ENCODE measurements at places on chromosomes 6 and 20.
A peak's percentile ranks its signal among the peaks of the same experiment; 100 is the strongest.

- no peak for DNase-seq
Measured at GRCh38 chr6:1525364-1526038, 84.2 kb upstream of the FOXC1 start.

GRCh38 chr6:215335-216034 lies 76.8 kb upstream of the DUSP22 start:
- DNase-seq, result peak; percentile 77

GRCh38 chr6:150491811-150492172 lies 107.9 kb upstream of the PLEKHG1 start:
- no peak for DNase-seq

GRCh38 chr6:126682440-126682839 lies 342.5 kb downstream of the CENPW start:
- no peak for DNase-seq

- DNase-seq, result no peak
Measured at GRCh38 chr6:111342913-111343312, 140.1 kb downstream of the REV3L start.

DNA sequence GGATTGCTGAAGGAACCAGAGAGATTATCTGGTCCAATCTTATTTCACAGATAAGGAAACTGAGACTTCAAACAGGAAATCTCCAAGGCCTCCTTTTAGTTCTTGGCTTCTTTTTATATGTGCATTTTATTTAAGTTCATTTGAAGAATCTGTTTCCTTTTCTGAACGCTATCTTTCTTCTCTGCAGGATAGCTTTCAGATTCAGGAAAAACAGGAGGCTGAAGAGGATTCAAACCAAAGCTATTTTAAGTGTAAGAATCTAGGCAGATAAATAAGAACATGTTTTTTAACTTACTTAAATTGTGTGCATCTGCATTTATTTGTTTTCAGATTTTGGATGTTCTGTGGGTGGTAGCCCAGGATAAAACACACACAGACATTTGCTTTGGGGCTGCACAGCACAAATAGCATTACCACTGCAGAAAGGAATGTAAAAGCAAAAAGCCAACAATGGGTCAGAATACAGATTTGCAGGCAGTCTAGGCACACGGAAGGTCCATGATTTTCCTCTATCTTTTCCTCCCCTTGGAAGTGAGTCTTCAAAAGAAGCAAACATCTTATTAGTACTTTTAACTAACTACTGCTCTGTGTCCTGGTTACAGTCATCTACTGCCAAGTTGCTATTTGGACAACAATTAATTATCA lies 188.8 kb upstream of the TBX18 start:
- DNase-seq, result no peak

DNA sequence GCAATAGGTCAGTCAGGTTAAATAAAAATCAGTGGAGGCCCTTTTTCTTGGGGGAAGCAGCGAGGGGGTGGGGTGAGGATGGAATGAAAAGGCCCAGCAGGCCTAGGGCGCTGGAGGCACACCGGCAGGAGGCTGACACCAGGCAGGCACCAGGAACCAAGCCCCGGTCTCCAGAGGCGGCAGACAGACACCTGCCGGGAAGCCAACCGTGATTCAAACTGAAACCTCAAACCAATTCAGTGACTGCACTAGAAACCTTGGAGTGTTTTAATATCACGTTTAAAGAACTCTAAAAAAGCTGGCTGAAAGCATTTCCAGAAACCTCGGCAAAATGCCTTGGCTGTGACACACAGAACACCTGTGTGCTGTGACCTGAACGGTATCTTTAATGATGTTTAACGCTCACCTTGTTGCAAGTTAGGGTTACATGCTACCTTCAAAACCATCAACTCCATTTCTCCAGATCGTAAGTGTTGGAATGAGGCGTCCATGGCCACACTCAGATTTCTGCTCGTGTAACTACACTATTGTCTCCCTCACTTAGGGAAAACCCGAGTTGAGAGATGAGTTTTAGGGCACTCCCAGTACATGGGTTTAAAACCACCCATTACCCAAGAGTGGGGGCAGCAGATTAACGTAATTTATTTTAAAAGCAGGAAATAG lies 27.2 kb downstream of the DIDO1 start:
- peak; percentile 70 for DNase-seq

DNA sequence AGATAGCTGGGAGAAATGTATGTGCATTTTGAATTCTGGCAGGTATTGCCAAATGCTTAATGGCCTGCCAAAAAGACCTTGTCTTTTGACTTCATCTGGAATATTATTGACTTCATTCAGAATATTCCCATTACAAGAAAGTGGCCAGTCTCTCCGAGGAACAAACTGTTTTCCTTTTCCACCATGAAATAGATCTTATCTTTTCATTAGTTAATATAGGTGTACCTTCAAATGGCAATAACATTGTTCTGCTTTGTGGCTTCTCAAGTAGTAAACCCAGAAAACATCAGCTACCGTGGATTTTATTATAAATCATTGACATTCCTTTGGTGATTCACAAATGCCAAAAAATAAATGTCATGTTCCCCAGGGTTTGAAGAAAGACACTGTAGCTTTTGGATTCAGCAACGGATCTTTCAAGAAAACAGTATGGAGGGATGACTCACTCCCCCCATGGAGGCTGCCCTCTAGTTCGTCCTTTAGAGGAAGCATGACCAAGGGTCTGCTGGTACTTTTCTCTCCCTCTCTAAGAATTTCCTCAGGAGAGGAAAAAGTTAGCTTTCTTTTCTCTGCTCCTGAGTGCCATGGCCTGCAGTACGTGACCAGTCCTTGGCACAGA lies 1.1 kb upstream of the RNF182 start:
- DNase-seq, result no peak

GRCh38 chr20:30489614-30490003 lies 767.9 kb upstream of the DEFB115 start:
- no peak for DNase-seq

GRCh38 chr6:71745525-71745924 lies 140.8 kb upstream of the RIMS1 start:
- no peak for DNase-seq

DNA sequence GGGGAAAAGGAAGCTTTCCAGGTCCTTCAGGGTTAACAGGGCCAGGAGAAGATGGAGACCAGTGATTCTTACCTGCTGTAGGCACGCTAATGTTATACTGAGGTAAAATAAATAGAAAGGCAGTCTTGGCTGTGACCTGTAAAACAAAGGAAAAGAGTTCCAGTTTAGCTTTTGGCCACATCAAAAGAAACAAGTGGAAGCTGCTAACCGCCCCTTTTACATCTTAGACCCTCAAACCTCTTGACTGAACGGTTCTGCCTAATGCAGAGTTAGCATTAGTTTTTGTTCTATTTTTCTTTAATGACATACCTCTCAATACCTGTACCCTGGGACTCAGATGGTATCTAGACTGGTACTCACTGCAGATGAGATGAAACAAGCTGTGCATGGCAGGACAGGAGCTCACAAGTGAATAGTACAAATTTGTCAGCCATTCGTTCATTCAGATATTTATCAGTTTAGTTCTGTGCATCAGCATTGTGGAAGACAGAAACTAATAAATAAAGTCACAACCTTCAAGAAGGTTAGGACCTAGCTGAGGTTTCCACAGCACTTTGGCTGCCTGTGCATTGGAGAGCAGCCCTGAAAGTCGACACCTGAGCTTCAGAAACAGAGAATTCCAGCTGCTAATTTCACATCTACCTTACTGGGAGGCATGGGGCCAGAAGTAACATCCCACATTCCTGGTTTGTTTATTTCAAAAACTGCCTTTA lies 41.0 kb downstream of the TRAM2 start:
- DNase-seq, result no peak

- DNase-seq, result no peak
Measured at GRCh38 chr6:35258858-35259193, 709 bp upstream of the ZNF76 start.

DNA sequence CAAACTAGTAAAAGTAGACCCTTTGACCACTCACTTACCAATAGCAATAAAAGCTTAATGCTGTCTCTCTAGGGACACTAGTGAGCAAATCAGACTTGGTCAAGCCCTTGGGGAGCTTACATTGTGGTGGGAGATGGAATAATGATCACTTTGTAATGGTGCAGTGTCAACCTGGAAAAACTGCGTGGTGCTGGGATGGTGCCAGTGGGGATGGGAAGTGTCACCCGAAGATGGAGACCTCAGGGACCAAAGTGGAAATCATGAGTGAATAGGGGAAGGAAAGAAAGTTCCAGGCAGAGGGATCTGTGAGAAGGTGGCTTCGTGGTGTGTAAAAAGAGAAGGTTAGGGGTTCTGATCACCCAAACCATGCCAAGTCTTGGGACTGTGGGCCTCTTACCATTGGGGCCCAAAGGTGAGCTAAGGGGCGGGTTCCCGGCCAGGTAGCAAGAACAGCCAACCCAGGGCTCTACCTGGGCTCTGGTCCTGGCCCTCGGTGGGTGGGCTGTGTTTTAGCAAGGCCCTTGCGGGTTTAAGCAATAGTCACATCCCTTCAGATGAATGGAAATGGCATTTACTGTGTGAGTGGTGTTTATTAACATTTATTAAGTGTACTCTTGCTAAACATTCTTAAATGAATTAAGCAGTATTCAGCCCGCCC lies 15.5 kb downstream of the DYNLRB1 start:
- DNase-seq, result no peak

GRCh38 chr6:114638341-114638740 lies 295.5 kb upstream of the HS3ST5 start:
- no peak for DNase-seq

DNA sequence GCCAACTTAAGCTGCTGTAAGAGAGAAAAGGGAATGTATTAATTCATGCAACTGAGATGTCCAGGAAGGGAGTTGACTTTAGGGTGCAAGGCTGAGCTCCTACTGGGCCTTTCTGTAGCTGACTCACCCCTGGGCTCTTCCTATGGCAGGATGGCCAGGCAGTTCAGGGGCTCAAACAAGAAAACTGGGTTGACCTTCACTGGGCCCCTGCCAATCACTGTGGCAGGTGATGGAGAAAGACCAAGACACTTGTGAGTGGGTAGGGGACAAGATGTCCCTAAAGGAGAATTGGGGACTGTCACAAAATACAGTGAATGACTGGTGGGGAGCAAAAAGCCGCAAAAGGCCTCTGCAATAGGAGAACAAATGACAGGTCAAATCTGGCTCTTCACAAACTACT lies 21.5 kb upstream of the RALGAPA2 start:
- DNase-seq, result no peak

- no peak for DNase-seq
Measured at GRCh38 chr6:39128106-39128505, 13.1 kb upstream of the SAYSD1 start.

DNA sequence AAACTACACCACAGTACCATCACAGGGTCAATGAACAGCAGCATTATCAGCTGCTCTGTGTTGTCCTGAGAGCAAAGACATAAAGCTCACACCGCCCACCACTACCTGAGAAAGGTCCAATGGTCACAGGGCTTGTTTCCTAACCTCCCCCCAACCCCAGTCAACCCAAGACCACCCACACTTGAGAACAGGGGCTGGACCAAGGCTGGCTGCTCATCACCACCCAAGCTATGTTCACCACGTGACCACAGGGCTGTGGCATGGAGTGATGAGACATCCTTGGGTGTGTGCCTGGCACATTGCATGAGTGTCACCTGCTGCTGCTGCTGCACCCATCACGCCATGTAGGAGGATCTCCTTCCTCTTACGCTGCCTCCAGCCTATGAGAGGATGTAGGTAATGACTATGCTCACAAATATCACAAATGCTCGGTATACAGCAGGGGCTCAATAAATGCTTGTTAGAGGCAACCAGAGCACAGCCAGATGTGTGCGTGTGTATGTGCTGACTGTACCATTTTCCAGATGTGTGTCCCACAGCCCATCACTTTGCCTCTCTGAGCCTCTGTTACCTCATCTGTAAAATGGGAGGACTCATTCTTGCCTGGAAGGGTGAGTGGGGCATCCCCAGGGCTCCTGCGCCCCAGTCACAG lies 23.3 kb upstream of the SIRPA start:
- DNase-seq, result no peak

- DNase-seq, result no peak
Measured at GRCh38 chr6:18501663-18502013, 114.5 kb downstream of the RNF144B start.

DNA sequence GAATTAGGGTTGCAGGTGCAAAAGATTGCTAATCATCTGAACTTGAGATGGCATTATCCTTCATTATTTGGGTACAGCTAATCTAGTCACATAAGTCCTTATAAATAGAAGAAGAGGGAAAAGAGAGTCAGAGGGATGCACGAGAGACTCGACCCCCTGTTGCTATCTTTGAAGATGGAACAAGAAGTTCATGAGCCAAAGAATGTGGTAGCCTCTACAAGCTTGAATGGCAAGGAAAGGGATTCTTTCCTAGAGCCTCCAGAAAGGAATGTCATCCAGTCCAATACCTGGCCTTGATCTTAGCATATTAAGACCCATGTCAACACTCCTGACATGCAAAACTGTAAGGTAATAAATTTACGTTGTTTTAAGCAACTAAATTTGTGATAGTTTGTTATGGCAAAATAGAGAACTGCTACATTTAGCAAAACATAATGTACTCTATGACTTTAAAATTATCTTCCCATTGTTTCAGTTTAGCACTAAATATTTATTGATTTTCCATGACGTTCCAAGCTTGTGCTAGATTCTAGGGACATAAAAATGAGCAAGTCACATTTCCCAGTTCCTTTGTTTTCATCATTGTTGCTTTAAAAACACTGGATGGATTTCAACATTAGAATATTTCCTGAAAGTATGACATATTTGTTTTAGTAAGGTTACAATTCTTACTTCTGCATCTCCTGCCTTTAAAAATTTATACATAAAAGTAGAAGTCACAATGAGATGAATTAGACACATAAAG lies 12.7 kb downstream of the MANEA start:
- DNase-seq, result no peak

- DNase-seq, result no peak
Measured at GRCh38 chr6:165707067-165707853, 44.2 kb upstream of the PDE10A start.

DNA sequence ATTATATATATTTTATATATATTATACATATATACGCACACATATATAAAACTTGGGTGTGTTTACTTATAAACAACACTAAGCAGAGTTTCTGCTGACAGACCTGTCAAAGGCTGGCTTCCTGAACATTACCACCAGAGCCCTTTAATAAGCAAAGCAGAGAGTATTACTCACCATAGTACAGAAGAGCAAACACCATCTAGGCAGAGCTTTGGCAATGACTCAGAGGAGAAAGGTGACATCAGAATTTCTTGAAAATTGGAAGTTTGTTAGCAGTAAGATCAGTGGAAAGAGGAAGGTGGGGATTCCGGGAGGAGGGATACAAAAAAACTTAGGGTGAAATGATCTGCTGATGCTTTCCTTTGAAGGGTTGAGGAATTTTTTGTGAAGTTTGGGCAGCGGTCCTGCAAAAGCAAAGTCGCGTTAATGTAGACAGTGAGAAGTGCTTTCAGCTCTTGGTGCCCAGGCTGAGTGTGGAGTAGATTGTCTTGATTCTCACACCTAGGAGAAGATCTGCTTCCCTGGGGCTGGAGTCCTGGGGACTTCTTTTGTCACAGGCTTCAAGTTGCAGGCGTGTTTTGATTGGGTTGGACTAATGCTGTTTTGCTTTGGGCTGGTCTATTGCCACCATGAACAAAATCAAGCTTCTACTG lies 109.6 kb upstream of the BACH2 start:
- peak; percentile 65 for DNase-seq

Measured in activated CD8-positive, alpha-beta memory T cell treated with anti-CD3 and anti-CD28 coated beads, Interleukin-2, amount 10 ng/mL, durations not matched to agents 7 days and 5 days (primary cell).